ENCODE measurements at places on chromosomes 16 and 17.

GRCh38 chr17:66634193-66634592 is 200.7 kb upstream of the CACNG5 start:
- no peaks in the 10 kb centered on the region for H3K27me3 ChIP-seq
- DNase-seq, result no peak
- H3K4me3 ChIP-seq, result no peak overlapping the region
- H3K27ac ChIP-seq, result no peak overlapping the region
- H3K4me1 ChIP-seq, result peaks cover 8% of the 10 kb centered on the region
- H3K36me3 ChIP-seq, result no peaks in the 10 kb centered on the region

- H3K27me3 ChIP-seq, result no peaks in the 10 kb centered on the region
- H3K27ac ChIP-seq, result no peak overlapping the region
- H3K36me3 ChIP-seq, result no peaks in the 10 kb centered on the region
- no peaks in the 10 kb centered on the region for H3K4me1 ChIP-seq
- no peak for DNase-seq
- no peak overlapping the region for H3K4me3 ChIP-seq
Measured at GRCh38 chr16:12417815-12418211, 385.9 kb downstream of the CPPED1 start.

GRCh38 chr17:383771-384621 is 31.4 kb upstream of the RPH3AL start:
- H3K27ac ChIP-seq, result no peak overlapping the region
- H3K27me3 ChIP-seq, result no peaks in the 10 kb centered on the region
- no peaks in the 10 kb centered on the region for H3K36me3 ChIP-seq

DNA sequence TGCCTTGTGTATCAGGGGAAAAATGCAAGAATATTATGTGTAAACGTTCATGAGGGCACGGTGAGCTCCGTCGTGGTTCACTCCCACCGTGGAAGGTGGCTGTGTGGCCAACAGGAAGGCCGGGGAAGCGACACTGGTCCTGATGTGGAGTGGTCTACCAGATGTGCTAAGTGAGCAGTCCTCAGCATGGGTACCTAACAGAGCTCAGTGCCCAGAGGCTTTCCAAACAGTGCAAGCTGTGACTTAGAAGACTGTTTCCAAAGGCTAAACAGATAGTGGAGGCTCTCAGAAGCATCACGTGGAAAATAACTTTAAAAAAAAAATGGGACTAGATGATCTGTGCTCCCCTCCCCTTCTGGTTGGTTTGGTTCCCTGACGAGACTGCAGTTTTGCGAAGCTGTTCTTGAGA is 199.3 kb upstream of the CHMP6 start:
- peak; percentile 9 for DNase-seq
- peaks cover 62% of the 10 kb centered on the region for H3K4me1 ChIP-seq
- peak overlapping the region; percentile 93 for H3K27ac ChIP-seq

- H3K4me3 ChIP-seq, result no peak overlapping the region
- H3K27me3 ChIP-seq, result no peaks in the 10 kb centered on the region
- no peaks in the 10 kb centered on the region for H3K36me3 ChIP-seq
- H3K4me1 ChIP-seq, result no peaks in the 10 kb centered on the region
- H3K27ac ChIP-seq, result no peak overlapping the region
Measured at GRCh38 chr16:65624229-65624628, 502.4 kb upstream of the CDH11 start.

DNA sequence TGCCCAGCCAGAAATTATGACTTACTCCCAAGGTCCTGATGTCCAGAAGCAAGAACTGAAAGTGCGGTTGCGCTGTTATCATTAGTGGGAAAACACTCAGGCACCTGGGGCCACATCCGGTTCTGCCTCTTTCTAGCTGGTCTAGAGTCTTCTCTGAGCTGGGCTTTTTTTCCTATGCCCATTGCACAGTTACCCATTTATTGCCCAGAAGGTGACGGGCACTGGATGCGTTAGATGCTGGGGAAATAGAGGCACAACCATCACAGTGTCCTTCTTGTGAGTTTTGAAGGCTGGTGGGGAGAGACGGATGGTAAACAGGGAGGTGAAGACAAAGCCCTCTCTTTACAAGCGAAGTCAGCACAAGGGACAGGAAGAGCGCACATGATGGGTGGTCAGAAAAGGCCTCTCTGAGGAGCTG is 37.7 kb downstream of the PLCG2 start:
- H3K27me3 ChIP-seq, result no peaks in the 10 kb centered on the region
- no peaks in the 10 kb centered on the region for H3K4me1 ChIP-seq
- no peak for DNase-seq
- no peak overlapping the region for H3K4me3 ChIP-seq
- no peaks in the 10 kb centered on the region for H3K36me3 ChIP-seq

DNA sequence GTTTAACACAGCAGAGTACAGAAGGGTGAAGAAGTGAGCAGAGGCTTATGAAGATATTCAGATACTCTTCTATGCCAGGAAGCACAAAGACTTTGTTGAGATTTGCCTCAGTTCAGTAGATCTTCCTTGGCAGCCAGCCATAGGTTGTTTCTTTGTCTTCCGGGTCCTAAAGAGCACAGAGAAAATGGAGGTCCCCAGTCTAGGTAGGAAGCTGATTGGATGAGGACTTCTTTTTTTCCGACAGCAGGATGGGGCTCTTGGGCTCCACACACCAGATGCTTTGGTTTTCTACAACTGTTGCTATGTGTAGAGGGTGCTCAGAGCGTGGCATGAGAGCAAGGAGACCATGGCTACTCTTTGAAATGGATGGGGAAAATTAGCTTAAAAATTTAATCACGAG is 8.3 kb upstream of the CDC6 start:
- H3K36me3 ChIP-seq, result peaks cover 8% of the 10 kb centered on the region
- no peak overlapping the region for H3K27ac ChIP-seq
- H3K27me3 ChIP-seq, result no peaks in the 10 kb centered on the region
- no peak for DNase-seq

DNA sequence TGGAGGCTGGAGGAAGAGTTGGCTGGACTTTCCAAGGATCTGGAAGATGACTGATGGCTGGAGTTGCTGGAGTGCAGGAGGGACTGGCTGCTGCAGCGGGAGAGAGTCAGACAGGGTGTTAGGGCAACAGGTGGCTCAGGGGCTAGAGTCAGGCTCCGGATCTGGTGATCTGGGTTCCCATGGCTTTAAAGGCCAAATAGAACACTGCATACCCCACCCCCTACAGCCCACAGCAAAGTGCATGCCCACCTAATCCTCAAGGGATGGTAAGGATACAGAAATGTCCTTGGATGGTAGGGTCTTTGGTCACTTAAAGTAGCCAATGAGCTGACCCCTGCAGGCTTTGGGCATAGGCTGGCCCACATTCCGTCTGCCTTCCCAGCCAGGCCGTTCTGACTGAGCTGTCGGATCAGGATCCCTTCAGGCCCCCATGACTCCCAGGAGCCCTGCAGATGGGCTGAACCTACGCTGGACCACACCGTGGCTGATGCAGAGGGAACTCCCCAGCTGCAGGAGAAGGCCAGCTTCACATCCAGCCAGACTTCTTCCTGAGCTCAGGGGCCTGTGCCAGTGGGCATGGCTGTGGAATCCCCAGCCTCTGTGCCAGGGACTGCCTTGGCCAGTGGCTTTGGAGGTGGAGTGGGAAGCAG is 13.9 kb downstream of the TNS4 start:
- H3K27me3 ChIP-seq, result no peaks in the 10 kb centered on the region
- peak overlapping the region; percentile 97 for H3K27ac ChIP-seq
- no peak overlapping the region for H3K4me3 ChIP-seq
- DNase-seq, result no peak
- H3K36me3 ChIP-seq, result no peaks in the 10 kb centered on the region

DNA sequence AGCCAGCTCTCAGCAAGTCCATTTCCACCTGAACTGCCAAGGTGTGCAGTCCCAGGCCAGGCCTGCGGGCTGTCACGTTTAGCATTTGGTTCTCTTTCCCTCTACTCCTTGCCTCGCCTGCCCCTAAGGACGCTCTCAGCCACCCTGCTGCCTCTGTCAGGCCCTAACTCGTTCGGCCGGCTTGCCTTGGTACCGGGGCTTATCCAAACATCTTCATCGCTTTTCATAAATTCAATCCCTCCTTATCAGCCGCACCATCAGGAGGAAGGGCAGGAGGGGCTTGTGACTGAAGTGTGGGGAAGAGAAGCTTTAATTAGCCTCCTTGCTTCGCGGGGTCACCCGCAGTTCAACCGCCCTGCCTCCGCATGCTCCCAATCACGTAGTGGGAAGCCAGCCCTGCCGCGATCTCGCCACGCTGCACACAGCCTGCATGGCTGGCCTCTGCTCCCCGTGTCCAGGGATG is 231.1 kb downstream of the SOX9 start:
- H3K27me3 ChIP-seq, result no peaks in the 10 kb centered on the region
- H3K4me3 ChIP-seq, result no peak overlapping the region
- no peak overlapping the region for H3K27ac ChIP-seq
- H3K36me3 ChIP-seq, result no peaks in the 10 kb centered on the region

- H3K4me1 ChIP-seq, result peaks cover 26% of the 10 kb centered on the region
- H3K36me3 ChIP-seq, result no peaks in the 10 kb centered on the region
- no peaks in the 10 kb centered on the region for H3K27me3 ChIP-seq
Measured at GRCh38 chr16:11139326-11140097, 116.5 kb downstream of the SOCS1 start.

DNA sequence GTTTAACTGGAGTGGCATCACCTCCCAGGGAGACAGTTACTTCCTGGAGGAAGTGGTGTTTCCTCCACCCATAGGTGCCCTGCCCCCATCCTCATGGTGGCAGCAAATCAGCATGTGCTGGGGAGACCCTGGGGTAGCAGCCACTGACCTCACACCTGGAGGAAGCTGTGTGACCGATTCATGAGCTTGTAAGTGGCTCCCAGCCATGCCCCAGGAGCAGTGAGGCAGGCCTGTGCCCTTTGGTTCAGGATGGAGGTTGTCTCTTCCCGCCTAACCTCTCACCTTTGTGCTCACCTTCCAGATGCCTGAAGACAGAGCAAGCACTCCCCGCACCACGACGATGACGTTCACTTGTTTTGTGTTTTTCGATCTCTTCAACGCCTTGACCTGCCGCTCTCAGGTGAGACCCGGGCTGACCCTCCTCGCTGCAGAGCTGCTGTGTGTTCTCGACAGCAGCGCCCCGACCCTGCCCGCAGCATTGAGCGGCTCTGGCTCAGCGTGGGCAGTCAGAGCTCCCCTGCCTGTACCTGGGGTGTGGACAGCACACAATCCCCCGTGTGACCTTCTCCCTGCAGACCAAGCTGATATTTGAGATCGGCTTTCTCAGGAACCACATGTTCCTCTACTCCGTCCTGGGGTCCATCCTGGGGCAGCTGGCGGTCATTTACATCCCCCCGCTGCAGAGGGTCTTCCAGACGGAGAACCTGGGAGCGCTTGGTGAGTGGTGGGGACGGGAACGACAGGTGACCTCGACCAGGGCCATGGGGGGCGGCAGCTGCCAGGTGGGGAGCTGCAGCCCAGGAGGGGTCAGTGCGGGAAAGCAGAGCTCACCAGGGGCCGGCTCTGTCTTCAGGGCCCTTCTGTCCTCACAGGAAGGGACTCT is 42.8 kb downstream of the MEAK7 start:
- H3K36me3 ChIP-seq, result peaks cover 13% of the 10 kb centered on the region
- H3K4me1 ChIP-seq, result no peaks in the 10 kb centered on the region
- no peak for DNase-seq
- H3K4me3 ChIP-seq, result no peak overlapping the region
- no peaks in the 10 kb centered on the region for H3K27me3 ChIP-seq
- H3K27ac ChIP-seq, result no peak overlapping the region

DNA sequence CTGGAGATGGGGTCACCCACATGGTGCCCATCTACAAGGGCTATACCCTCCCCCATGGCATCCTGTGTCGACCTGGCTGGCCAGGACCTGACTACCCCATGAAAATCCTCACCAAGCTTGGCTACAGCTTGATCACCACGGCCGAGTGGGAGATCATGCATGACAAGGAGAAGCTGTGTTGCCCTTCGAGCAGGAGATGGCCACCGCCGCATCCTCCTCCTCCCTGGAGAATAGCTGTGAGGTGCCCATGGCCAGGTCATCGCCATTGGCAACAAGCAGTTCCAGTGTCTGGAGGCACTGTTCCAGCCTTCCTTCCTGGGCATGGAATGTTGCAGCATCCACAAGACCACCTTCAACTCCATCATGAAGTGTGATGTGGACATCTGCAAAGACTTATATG is 5.3 kb upstream of the FLCN start:
- H3K36me3 ChIP-seq, result peaks cover 3% of the 10 kb centered on the region
- H3K4me3 ChIP-seq, result no peak overlapping the region
- DNase-seq, result no peak
- H3K4me1 ChIP-seq, result no peaks in the 10 kb centered on the region

DNA sequence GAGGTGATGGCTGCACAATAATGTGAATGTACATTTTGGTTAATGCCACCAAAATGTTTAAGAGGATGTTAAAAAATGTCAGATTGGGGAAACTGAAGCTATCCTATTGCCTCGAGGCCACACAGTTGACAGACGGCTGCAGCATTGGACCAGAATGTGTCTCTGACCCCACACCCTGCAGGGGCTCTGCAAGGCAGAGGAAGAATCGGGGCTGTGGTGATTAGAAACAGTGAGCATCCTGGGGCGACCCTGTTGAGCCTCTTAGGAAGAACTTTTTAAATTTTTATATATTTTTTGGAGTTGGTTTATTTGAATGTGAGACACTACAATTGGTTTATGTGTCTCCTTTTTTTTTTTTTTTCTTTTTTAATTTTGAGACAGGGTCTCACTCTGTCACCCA is 15.0 kb upstream of the ADORA2B start:
- no peaks in the 10 kb centered on the region for H3K4me1 ChIP-seq
- peaks cover 10% of the 10 kb centered on the region for H3K27me3 ChIP-seq
- DNase-seq, result no peak
- H3K36me3 ChIP-seq, result no peaks in the 10 kb centered on the region
- H3K4me3 ChIP-seq, result no peak overlapping the region
- no peak overlapping the region for H3K27ac ChIP-seq

DNA sequence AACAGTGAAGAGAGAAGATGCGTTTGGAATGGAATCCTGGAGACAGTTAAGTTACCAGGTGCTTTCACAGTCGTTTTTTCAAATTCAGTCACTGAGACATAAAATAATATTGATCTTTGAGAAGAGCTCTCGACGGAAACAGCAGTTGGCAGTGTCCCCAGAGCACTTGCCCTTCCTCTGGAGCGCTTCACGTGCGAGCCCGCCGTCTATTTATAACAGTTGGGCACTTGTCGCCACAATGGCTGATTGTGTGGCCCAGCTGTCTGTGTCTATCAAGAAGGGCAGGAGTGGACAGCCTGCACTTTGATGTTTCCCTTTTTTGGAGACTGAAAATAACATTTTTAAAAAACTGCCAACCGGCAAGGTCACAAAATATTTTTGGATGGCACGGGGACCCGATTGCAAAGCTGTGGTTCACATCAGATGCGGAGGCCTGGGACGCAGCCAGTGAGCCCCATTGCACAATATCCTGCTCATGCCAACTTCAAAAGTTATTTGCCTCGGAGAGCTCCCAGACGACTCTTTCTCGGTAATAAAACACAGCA is 62.9 kb downstream of the ADCY9 start:
- H3K36me3 ChIP-seq, result no peaks in the 10 kb centered on the region
- no peaks in the 10 kb centered on the region for H3K27me3 ChIP-seq
- H3K4me1 ChIP-seq, result peaks cover 12% of the 10 kb centered on the region
- DNase-seq, result peak; percentile 27
- peak overlapping the region; percentile 84 for H3K27ac ChIP-seq

Measured in fibroblast of lung (primary cell).